Choroid plexus epithelial cell (primary cell): ENCODE measurements at places on chromosomes 1 and 21.

DNA sequence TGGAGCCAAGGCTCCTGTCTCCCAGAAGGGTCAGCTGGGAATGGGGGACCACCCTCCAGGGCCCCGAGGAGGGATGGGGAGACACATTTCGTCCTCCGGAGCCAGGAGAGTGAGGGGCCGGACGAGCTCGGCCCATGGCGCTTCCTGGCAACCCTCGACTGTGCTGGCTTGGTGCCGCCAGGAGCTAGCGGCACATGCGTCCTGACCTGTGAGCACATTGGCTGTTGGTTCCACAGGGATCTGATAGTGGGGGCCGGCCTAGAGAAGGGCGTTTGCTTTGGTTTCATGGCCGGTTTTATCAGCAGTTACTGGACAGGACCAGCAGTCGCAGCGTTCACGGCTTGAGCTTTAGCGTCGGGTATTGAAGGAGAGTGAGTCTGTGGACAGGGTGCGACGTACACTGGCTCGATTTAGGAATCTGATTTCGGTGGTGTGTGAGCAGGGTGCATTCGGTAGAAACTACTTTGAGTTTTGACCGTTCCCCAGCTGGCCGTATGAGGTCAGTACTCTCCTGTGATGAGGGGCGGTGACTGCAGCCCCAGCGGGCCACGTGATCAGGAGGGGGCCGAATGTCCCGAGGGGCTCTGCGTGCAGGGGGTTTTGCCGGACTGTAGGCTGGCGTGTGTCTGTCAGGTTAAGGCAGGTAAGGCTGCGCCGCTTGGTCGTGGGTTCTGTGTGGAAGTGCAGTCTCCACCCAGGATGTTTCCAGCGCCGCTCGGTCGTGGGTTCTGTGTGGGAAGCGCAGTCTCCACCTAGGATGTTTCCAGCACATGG, 18.7 kb downstream of the FAAP20 start:
- no peak for DNase-seq

GRCh38 chr1:200720199-200720598, 18.5 kb upstream of the CAMSAP2 start:
- no peak for DNase-seq

DNA sequence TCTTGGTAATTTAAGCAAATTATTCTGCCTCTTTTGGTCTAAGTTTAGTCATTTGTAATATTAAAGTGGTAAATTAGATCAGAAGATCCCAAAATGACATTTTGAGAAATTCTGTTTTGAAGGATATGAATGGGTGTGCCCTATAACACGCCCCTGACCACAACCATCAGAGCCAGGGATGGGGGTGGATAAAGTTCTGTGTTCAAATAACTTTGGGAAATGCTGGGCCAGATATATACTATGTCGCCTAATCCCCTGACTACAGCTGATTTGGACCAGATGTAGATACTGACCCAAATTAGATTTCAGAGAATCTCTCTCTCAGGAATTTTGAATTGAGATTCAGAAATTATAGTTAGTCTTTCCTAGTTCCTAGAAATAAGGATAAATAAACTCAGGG, 21.2 kb upstream of the EDEM3 start:
- DNase-seq: no peak

GRCh38 chr1:29703596-29704370, 467.5 kb downstream of the PTPRU start:
- peak; percentile 76 for DNase-seq

DNA sequence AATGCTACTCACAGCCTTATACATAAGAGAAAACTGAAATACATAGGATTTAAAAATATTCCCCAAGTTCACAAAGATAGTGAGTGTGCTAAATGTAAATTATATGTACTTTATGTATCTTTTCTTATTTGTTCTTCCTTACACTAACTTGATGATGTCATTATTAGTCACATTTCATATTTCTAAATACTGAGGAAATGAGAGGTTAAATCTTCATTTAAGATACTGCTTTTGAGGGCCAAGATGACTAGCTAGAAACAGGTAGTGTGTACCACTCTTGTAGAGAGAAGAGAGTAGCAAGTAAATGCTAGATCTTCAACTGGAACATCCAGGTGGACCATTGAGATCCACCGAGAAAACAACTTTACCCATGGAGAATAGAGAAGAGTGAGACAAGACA, 29.8 kb downstream of the PYHIN1 start:
- no peak for DNase-seq

DNA sequence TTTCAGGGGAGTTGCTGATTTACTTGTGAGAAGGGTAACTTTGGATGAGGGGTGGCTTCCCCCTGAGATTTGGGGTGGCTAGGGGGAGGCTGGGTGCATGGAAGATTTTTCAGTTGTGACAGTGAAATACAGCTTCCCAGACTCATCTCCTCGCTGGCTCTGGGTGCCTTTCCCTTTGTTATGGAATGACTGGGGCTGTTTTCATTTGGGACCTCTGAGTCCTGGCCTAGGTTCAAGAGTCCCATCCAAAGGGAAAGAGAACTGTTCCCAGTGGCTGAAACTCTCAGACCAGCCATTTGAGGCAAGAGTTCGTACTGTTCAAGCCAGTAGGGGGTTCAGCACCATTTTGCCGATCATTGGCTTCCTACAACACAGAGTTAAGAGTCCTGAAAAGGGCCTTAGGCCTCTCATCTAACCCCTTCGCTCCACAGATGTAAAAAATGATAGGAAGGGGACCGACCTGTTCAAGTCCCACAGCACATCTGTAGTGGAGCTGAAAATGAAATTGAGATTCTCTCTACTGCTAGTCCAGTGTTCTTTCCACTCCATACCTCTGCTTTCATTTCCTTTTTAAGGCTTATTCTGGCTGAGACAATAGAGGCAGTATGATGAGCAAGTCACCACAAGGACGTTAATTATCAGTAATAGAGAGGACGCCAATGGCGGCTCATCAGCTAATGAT, 958 bp downstream of the DDR2 start:
- DNase-seq: peak; percentile 66

- DNase-seq: no peak
Measured at GRCh38 chr1:212944229-212944901, 6.0 kb upstream of the VASH2 start.

DNA sequence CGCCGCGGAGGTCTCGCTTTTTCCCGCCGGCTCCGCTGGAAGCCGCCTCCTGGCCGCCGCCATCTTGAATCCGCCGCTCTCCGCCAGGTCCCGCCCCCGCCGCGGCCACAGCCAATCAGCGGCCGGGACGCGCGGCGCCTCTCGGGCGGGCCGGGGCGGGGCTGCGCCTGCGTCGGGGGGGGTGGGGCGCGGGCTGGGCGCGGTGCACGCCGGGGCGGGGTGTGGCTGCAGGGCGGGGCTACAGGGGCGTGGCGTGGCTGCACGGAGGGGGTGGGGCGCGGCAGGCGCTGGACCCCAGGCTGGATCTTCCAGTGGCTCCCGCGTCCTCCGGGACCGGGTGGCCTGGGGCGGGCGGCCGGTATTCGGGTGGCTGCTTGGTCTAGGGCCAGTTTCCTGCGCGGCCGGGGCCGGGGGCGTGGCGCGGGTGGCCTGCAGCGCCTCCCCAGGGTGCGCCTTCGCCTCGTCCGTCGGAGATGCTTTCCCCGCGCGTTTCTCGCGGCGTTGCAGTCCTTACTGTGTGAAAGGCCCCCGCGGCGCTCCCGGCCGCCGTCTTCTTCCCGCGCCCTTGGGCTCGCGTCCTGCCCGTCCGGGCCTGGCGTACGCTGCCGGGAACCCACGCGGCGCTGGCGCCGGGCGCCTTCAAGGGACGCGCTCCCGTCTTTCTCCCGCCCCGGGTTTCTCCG, 575 bp downstream of the PCNT start:
- DNase-seq: peak; percentile 85

- no peak for DNase-seq
Measured at GRCh38 chr1:2861988-2862813, 60.7 kb upstream of the TTC34 start.

DNA sequence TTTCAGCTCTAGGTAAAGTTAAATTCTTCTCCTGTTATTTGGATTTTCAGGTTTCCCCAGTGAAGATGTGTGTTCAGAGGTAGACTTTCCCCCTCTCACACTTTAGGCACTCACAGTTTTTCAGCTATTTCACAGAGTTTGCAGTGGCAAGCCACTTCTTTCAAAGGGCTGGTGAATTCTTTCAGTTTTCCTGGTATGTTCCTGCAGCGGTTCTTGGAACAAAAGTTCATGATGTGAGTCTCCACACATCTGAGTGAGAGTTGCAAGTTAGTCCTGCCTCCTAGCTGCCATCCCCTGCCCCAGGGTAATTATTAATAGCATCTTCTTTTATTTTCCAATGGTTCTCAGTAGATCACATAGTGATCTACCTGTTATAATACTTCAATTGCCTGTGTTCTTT, 27.3 kb upstream of the CD84 start:
- no peak for DNase-seq

- DNase-seq: no peak
Measured at GRCh38 chr1:162912061-162912667, 51.2 kb upstream of the CCDC190 start.

- no peak for DNase-seq
Measured at GRCh38 chr1:216181590-216181989, 241.7 kb downstream of the USH2A start.
